Stimulated activated CD4-positive, alpha-beta T cell treated with anti-CD3 and anti-CD28 coated beads, Interleukin-2, amount 100 ng/mL, for 24 hours (primary cell): ENCODE measurements at places on chromosomes 11 and 22.
A peak's percentile ranks its signal among the peaks of the same experiment; 100 is the strongest.

DNA sequence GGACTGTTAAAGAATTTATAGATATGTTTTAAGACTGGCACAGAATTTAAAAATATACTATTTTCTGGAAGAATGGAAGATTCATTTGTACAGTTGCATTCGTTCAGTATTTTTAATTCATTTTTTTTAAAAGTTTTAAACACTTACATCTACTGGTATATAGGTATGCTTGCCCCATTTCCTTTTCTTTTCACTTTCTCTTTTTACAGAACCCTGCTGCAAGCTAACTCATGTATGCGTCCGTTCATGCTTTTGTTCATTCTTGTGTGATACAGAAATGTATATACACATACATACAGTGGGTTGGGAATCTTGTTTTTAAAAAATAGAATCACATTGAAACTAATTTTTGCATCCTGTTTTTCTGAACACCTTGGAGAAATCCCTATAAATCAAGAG lies 31.0 kb downstream of the PACS1 start:
- DNase-seq, result no peak

- DNase-seq, result no peak
These were observed 15.7 kb downstream of the TSPAN32 start for GRCh38 chr11:2317354-2318050.

DNA sequence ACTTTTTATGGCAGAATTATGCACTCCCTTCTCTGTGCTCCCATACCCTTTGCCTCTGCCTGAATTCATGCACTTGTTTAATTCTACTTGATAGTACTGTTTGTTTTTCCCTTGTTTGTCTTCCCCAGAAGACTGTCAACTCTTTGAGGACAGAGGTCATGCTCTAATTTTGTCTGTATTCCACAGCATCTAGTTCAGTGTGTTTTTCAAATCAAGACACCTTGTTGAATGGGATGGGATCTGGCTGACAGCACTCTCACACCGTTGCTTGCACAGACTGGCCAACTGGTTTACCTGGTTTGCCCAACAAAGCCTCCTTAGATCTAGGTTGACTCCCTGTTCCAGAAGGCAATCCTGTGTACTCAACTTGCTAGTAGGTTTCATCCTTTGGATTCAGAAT lies 121.2 kb upstream of the TIMP3 start:
- no peak for DNase-seq

GRCh38 chr11:18471995-18472394 lies 16.3 kb downstream of the LDHAL6A start:
- DNase-seq, result no peak

- DNase-seq, result no peak
These were observed 9.3 kb downstream of the VPS26B start for GRCh38 chr11:134233729-134234179.

- no peak for DNase-seq
These were observed 16.7 kb upstream of the MYEOV start for GRCh38 chr11:69277074-69277809.

DNA sequence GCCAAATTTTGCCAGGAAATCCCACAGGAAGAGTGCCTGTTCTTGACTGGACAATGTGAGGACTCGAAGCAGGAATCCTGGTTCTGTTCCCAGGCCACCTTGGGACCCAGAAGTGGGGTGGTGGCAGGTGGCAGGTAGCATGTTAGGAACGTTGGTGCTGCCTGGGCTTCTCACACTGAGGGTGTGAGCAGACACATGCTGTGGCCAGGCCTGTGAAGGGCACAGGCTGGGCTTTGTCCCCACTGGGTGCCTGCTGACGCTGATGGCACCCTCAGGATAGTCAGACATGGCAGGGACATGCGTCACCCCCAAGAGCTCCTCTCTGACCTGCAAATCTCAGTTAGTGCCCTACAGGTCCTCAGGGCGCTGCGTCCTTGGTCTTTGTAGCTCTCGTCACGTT lies 21.1 kb upstream of the NECTIN1 start:
- DNase-seq, result no peak

- peak; percentile 36 for DNase-seq
These were observed 2.0 kb downstream of the MRGPRF start for GRCh38 chr11:69010964-69011623.

- DNase-seq, result no peak
These were observed 83.7 kb upstream of the CHRM4 start for GRCh38 chr11:46475051-46475925.

DNA sequence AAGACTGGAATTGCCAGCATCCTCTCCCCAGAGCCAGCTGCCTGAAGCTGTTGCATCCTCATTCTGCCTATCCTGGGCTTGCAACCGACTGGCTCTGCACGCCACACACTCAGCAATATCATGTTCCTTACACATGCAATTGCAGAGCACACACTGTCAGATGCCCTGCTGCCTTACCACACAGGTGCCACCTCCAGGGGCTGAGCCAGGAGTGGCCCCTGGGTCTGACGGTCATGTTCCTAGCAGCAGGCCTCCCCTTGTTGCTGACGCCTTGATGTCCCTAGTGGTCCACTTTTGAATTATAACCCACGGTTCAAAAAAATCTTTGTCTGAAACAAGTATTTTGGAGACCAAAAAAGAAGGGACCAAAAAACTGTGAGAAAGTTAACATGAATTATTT lies 18.5 kb upstream of the OR8B8 start:
- no peak for DNase-seq

DNA sequence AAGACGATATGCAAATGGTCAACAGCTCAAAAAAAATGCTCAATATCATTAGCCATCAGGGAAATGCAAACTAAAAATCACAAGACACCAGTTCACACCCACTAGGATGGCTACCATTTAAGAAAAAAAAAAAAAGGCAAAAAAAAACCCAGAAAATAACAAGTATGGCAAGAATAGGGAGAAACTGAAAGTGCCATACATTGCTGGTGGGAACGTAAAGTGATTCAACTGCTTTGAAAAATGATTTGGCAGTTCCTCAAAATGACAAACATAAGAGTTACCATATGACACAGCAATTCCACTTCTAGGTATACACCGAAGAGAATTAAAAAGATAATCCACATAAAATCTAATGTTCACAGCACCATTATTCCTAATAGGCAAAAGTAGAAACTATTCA lies 47.5 kb downstream of the PICALM start:
- no peak for DNase-seq
